SK-MEL-5 (cell line): ENCODE measurements at places on chromosomes 2 and 18.

GRCh38 chr2:6877402-6878304 lies at the start of gene RSAD2:
TSS of gene RSAD2 (plus strand) at chr2:6877777. CDS start at chr2:6877801, 24 bp downstream.
- DNase-seq: peak; percentile 17

- DNase-seq: no peak
Measured at GRCh38 chr2:150385211-150385610, 102.3 kb downstream of the RND3 start.

DNA sequence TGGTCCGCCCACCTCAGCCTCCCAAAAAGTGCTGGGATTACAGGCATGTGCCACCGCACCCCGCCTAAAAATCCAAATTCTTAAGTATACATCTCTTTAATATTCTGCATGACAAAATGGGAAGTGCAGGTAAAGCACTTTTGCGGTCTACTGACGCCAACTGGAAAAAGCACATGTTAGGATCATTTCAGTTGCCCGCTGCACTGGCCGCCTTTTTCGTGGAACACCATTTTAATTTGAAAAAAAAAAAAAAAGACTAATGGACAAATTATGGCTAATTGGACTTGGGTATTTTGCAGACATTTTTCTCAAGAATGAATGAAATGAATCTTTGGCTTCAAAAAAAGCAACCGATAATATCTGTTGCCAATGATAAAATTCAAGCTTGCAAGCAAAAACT lies 129.3 kb upstream of the GPC1 start:
- no peak for DNase-seq

GRCh38 chr2:140990416-140990815 lies 1140.4 kb downstream of the LRP1B start:
- no peak for DNase-seq

GRCh38 chr2:218252509-218253231 lies 8.1 kb upstream of the GPBAR1 start:
- no peak for DNase-seq

DNA sequence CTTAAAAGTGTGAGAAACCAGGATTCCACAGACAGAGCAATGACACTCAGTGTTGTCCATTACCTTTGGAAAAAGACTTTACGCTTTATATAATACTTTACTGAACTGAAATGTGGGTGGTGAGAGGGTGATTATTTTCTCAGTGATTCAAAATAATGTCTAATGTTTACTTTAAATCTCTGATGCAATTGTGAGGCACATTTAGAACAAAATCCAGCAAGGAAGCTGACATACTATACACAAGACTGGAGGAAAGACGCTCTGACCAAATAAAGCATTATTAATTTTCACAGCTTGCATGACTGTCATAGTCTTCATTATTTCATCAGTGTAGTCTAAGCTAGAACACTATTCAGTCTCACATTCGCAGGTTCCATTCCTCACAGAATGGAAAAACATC lies 34.1 kb upstream of the STAT1 start:
- no peak for DNase-seq

GRCh38 chr18:59512025-59512755 lies 153.1 kb upstream of the LMAN1 start:
- no peak for DNase-seq

- DNase-seq: peak; percentile 53
Measured at GRCh38 chr2:241279413-241279812, 36.1 kb downstream of the HDLBP start.

DNA sequence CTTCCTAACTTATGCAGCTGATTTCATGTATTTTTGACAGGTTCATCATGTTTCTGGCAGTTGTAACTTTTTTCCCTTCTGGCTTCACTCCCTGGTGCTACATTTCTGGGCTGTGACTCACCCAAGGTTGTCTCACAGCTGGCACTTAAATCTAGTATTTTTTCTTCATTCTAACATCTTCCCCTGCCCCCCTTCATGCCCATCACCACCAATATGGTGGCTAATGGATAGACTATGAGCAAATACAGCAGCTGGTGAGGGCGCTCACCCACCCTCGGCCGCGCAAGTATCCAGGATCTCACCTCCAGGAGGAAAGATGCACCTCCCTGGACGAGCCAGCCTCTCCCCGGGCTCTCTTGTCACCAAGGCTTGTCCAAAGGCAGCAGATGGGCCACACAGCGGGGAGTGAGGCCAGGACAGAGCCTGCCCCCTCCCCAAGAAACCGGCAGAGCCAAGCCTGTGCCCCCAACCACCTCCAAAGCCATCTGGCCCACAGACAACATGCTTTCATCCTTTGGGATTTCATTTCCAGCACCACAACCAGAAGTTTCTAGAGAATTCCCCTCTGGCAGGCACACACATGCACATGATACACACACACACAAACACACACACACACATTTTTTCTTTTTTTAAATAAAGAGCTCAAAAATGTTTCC lies 39.1 kb downstream of the ATOH8 start:
- no peak for DNase-seq

DNA sequence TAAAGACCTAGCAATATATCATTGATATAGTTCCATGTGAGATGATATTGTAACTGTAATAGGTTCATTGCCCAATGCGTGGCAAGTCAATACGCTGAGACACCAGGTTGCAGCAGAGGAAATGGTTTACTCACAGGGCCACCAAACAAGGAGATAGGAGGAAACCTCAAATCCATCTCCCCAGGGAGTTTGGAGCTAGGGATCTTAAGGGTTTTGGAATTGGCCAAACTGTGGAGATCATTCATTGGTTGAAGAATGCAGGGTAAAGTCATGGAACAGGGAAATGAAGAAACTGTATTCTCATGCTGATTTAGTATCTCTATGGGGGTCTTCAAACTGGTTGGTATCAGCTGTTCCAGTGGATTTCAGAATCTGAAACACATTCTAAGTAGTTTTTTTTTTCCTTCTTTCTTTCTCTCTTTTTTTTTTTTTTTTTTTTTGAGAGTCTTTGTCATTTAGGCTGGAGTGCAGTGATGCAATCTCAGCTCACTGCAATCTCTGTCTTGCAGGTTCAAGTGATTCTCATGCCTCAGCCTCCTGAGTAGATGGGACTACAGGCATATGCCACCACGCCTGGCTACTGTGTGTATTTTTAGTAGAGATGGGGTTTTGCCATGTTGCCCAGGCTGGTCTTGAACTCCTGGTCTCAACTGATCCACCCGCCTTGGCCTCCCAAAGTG lies 30.7 kb upstream of the PPM1B start:
- no peak for DNase-seq

- DNase-seq: no peak
Measured at GRCh38 chr2:43018179-43019024, 208.0 kb downstream of the ZFP36L2 start.

- DNase-seq: no peak
Measured at GRCh38 chr2:99609851-99610381, 120.1 kb upstream of the REV1 start.

DNA sequence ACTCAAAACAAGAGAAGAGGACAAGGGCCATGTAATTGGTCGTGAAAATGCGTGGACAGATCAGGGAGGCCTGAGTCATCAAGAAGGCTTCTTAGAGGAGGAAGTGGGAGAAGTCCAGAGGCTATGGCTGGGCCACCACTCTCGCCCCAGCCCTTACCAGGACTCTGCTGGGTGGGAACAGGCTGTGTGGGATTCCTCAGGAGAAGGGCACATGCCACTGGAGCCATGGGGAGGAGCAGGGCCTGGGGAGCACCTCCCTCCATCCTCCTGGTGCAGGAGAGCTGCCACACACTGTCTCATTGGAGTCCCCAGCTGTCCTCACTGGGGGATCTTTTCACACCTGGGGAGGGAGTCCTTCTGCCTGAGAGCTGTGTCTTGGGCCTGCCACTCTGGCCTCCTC lies 9.4 kb upstream of the RALB start:
- no peak for DNase-seq

DNA sequence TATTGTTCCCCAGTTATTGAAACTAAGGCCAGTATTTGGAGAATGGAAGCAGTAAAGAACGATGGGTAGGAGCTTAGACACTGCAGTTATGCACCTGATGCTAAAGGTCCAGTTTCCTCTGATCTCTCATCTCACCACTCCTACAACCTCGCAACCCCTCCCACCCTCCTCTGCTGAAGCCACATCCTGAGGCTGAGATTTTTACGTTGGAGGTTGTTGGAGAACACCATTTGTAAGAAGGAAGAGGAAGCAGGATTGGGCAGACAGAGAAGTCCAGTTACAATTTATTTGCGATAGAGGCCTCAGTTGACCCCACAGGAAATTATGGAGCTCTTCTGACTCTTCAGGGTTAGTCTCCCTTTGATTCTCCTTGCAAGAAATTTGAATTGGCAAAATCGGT lies 54.3 kb upstream of the NDUFV2 start:
- no peak for DNase-seq

- DNase-seq: no peak
Measured at GRCh38 chr2:58052978-58053377, 6.4 kb downstream of the VRK2 start.

DNA sequence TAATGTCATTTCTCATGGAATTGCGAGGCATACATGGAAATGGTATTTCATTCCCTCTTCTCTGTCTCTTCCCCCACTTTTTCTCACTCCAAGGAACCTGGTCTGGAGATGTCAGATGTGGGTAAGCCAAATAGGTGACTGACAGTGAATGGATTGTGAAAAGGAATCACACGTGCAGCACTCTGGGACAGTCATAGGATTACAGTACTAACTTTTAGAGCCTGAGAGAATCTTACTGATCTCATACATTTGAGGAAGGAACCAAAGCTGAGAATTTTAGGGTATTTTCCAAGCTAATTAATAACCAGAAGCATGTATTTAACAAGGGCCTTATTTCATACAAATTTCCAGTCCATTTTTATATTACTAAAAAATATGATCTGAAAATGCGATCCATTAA lies 58.1 kb upstream of the ERBB4 start:
- no peak for DNase-seq

DNA sequence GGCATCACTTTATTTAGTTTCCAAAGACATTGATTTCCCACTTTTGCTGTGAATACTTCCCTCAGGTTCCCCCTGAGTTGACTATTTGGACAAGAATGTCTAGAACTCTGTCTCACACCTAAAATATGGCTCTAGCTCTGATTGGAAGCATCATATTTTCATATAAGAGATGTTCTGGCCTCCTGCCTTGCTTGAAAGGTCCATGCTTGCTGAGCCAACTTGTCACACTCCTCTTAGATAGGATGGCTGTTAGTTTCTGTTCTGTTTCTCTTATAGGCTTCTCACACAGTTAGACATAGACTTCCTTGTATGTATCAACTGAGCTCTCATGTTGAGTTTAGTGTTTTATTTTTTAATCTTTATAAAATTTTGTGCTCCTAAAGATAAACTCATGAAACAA lies 87.1 kb downstream of the CNTNAP5 start:
- DNase-seq: no peak
